ENCODE measurements at places on chromosomes 4 and X.

DNA sequence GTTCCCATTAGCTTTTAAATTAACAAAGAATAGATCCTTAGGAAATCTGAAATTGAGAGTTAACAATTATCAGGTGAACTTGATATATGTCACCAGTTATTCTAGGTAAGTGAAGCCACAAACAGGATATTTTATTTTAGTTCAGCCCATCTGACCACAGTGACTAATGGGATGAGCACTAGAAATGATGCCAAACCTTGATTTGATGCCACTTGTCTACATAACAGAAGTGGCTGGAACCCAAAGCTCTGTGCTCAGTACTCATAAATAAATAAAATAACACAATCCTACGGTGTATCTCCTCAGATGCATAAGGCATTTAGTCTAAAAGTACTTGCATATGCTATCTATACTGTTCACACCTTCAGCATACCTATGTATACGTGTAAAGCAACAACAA, 12.2 kb downstream of the SLITRK4 start:
- no peak for DNase-seq

DNA sequence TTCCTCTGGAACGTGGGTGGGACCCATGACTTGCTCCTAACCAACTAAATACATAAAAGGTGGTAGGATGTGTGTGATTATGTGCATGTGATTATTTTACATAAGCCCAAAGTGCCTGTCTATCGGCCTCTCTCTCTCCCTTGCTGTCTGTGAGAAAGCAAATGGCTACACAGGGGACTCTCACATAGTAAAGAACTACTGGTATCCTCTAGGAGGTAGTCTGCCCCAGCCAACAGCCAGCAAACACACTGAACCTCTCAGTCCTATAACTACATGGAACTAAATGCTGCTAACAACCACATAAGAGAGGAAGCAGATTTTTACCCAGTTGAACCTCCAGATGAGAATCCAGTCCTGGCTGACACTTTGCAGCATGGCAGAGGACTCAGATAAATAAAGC, 1249.4 kb downstream of the ADGRL3 start:
- no peak for DNase-seq

- DNase-seq = no peak
Observed at GRCh38 chr4:127555106-127555505, 77.7 kb upstream of the INTU start.

- peak; percentile 4 for DNase-seq
Observed at GRCh38 chr4:180913750-180914149, 1329.5 kb upstream of the TENM3 start.

DNA sequence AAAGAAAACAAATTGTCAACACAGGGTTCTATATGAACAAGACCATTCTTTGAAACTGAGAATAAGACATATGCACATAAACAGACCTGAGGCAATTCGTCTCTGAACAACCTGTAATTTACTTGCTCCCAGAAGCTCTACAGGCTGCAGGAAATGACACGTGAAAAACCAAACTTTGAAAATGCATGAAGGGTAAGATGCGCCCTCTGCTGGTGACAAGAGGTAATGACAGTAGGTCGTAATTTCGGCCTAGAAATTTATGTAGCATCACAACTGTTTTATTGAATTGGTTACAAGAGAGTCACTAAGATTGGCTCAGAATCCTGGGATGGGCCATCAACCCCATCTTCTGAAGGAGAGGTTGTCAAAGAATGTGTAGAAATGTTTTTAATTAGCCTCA, 276.5 kb downstream of the PPP4R3C start:
- DNase-seq = peak; percentile 7

DNA sequence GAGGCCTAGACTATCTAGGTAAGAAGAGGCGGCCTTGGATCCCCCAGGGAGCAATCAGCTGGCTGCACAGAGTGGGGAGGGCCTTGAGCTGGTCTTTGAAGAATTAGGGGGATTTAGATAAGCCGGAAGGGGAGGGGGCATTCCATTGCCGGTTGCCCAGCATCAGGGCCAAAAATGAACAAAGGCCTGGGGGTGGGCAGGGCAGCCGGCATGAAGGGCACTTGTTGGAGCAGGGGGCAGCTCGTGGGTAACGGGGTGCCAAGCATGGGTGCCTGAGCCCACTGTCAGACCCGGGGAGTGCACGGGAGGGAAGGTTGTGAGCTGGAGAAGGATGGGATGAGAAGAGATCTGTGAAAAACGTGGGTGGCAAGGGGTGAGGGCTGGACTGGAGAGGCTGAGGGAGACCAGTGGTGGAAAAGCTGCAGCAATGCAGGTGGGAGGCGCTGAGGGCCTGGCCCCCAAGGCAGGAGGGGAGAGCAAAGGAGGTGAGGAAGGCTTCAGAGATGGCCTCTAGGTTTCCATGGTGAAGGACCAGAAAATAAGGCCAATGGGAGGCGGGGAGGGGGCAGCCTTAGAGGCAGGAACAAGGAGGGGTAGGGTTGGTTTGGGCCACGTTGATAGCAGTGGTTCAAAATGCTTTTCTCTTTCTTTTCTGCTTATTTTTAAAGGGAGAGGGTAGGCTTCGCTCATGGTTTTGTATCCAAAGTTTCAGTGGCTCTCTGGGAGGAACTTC, 8.6 kb downstream of the KLF3 start:
- DNase-seq = no peak

DNA sequence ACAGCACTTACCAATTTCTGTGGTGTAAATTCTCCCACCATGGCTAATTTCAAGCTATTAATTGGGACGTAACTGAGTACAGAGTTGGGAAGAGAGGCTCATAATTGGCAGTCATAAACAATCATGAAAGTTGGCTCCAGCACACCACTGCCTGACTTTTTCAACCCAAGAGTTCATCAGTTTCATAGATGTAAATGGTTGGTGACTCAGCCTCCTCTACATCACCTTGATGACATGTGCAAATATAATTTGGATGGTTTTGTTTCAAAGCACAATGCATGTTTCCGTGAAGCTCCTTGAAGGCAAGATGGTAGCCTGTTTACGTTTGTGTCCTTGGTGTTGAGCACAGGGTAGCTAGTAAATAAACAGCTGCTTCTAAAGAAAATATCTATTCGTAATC, 235.1 kb downstream of the LDB2 start:
- no peak for DNase-seq

GRCh38 chr4:58225460-58225859, 1115.3 kb upstream of the IGFBP7 start:
- DNase-seq = no peak

DNA sequence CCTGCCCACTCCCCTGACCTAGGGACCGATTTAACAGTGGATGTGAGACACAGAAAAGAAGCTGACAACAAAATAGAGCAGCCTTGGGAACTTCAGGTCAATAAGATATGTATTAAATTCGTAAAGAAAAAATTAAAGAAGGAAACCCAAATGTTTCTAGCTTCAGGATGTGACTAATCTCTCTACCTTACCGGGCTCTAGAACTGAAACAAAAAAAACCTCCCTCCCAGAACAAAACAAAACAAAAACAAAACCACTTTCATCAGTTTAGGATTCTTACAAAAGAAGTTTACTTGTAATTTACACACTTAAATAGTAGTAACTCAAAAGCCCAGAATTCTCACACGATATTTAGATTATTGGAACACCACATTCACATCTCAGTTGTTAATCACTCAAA, 185.8 kb upstream of the RPS6KA3 start:
- no peak for DNase-seq

GRCh38 chr4:85050736-85051135, 84.2 kb upstream of the WDFY3 start:
- DNase-seq = no peak

DNA sequence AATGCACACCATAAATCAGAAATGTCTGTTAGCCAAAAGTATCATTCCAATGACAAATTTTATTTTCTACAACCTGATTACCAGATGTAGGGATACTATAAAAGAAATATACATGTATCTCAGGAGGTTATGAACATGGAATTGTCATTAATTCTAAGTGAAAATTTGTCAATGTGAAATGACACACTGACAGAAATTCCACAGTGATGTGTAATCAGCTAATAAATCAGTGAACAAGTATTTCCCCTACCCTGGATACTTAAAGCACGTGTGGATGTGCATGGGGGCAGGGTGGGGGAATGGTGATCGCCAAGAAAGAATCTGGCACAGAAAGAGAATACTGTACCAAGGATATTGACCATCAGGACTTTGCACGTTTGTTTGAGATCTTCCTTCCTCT, 123.6 kb downstream of the SH3RF1 start:
- no peak for DNase-seq

DNA sequence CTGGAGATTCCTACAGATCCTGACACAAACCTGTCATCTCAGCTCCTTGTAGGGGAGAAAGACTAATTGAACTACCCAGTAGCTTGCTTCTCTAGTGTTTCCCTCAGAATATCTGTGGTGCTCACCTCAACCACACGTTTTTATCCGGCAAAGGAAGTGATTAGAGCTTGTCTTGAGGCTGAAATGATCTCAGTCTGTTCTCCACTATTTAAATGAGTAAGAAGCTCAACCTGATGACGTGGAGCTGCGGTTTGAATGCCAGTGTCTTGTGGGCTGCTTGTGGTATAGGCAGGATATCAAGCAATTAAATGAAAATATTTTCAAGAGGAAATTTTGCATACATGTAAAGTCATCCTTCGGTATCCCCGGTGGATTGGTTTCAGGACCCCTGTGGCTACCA, 270.2 kb downstream of the TLL1 start:
- DNase-seq = no peak

GRCh38 chr4:55158957-55159356, 33.6 kb upstream of the KDR start:
- DNase-seq = no peak

DNA sequence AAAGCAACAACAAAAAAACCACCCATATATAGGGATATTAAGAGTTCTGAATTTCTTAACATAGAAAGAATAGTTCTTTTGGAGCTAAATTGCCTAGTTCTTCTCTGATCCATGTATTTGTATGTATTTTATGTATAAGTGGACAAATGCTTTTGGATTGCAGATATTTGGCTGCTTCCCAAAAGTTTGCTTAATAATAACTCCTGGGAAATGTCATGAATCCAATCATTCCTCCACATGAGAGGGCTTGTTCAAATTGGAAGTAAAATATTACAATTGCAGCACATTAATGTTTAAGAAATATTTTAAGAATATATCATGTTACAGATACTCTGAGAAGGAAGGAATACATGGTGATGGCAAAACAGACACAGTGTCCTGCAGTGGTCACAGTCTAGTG, 71.5 kb upstream of the PAGE3 start:
- no peak for DNase-seq

- DNase-seq = no peak
Observed at GRCh38 chr4:55469979-55470378, 74.2 kb downstream of the TMEM165 start.

GRCh38 chrX:16469870-16470269, 180.1 kb upstream of the S100G start:
- DNase-seq = no peak

DNA sequence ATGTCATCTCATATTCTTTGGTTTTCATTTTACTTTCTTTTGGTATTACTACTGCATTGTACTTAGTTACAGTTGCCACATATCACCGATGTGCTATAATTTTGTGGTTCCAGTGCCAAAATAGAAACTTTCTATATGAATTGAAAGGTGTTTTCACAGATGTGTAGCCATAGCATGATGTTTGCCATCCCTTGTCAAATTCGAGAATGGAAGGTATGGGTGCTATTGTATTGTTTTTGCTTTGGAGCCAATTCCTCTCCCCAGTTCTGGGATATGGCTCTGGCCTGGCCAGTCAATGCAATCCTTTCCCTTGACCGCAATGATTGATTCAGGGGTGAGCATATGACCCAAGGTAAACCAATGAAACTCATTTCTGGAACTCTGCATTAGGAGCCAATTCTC, 86.2 kb upstream of the RPS6KA3 start:
- no peak for DNase-seq

DNA sequence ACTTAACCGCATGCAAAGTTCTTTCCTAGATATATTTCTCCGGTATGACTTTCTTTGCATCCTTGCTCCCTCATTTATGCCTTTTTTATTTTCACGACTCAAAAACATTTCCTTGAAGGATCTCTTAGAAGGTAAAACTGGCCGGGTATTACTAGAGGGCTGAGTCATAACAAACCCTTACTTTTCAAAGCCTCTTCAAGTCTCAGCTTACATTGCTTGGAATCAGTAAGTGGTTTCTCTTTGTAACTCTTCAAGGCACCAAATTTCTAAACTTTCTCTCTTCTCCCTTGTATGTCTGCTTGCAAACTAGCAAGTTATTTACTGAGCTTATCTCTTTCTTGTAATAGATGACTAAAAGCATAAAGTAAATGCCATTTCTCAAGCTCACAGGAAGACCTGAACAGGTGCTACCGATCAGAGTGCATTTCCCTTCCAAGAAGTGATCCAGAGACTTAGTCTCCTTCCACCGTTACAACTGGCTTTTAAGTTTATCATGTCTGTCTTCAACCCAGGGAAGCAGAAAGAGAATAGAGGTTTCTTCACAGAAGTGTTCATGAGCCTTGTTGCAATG, 75.5 kb downstream of the ANXA10 start:
- no peak for DNase-seq

GRCh38 chr4:119014658-119015057, 121.0 kb upstream of the MYOZ2 start:
- no peak for DNase-seq

DNA sequence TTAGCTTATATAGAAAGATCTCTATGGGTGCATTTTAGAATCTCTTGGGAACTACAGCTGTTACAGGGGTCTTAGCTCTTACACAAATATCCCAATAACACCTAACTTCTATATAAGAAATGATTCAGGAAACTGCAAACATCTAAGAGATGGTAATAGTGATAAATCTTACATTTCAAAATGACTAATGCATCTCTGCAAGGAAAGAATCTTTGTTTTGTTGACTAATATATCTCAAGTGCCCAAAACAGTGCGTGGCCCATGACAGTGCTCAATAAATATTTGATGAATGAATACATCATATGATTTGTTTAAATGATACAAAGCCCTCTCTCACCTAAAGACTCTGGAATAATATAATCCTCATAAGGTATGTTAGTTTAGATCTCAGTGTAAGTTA, 47.5 kb downstream of the CENPE start:
- peak; percentile 16 for DNase-seq

GRCh38 chr4:76535603-76536372, 100.8 kb downstream of the SHROOM3 start:
- DNase-seq = peak; percentile 61

DNA sequence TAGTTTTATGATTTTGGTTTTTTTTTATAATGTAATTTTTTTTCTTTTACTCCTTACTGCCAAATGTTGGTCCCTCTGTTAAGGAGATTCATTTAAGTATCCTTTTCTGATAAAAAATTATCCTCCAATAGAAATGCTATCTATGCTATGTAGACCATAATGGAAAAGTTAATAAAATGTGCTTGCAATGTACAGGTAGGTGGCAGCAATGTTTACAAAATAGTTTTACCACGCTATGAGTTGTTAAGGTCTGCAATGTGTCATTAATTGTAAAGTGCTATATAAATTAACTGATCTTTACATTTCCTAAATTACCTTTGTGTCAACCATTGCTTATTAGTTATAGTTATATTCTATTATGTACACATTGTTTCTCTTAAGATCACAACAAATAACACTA, 3.8 kb upstream of the CENPC start:
- DNase-seq = no peak

All from GM04504 (cell line).